Hypothalamus (tissue), 51 donors: ENCODE measurements at places on chromosomes 2 and 18.

GRCh38 chr2:130796290-130796689 is 40.4 kb upstream of the ARHGEF4 start:
- DNase-seq, result no peak

DNA sequence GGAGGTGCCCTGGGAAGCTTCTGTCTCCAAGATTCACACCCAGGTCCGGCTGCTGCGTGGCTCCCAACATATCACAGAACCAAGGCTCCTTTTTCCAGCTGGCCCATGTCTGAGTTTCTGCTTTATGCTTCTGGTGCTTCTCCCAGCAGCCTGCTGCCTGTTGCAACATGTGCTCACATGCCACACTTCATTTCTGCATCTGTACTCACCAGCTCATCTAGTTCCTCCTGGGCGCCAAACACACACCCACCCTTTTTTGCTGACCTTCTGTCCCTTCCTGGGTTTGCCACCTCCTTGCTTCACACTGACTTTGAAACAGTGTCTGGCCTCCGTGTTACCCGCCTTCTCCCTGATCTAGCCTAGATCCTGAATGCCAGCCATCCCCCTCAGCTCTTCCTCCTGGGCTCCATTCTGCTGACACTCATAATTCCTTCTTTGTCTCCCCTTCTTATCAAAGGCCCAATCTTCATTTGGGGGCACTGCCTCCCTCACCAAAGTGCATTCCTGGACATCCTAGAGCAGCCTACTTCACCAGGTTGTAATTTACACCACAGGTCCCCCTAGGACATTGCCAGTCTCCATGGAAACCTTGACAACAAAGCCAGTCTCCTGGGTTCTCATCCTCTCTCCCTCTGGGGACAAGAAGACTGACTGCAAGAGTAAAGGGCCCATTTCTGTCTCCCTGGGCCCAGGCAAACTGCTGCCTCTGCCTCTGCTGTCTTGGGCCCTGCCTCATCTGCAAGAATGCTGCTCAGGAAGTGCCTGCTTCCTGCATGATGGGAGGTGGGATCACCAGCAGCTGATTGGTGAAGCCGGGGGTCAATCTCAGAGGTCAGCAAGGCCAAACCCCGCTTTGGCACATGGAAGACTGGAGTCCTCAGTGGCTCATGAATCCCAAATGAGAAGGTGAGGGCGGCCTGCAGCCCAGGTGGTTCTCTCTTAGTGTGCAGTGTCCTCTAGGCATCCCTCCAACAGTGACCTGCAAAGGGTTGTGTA is 13.9 kb upstream of the PROM2 start:
- no peak for DNase-seq

DNA sequence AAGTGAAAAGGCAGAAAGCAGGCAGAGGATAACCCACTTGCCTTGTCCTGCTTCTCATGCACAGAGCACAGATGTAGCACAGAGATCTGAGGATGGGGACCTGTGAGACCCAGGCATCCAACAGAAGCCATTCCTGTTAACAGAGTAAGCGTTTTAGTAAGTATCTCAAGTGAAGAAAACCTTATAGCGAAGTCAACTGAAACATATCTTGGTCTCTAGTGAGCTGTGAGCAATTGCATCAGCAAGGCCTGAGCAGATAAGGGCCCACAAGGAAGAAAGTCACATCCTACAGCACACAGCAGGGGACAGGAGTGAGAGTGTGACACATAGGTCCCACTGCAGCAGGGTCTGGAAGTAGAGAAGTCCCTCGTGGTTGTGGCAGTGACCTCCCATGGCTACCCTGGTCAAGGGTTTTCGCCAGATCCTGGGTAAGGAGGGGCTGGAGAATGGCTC is 248.7 kb upstream of the TNP1 start:
- DNase-seq, result no peak

- DNase-seq, result no peak
Observed at GRCh38 chr2:213259266-213259665, 25.0 kb upstream of the SPAG16 start.

- DNase-seq, result no peak
Observed at GRCh38 chr2:10159581-10160131, 37.1 kb downstream of the RRM2 start.

DNA sequence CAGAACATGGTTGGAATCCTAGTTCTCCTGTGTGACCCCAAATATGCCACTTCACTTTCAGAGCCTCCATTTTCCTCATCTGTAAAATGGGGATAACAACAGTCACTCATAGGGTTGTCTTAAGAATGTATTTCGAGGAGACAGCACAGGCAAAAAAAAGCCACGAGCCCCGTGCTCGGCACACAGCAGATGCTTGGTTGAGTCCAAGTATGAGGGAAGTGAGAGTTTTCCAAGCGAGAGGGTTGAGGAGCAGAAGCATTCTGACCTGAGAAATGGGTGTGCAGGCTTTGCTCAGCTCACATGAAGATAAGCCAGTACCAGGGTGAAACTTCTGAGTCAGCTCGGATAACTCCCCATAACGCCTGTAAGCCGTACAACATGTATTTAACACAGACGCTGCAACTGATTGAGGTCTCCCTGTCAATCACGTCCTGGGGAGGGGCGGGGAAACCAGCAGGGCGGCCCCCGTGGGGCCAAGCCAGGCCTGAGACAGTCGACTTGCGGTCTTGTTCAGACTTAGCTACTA is 23.0 kb upstream of the ODC1 start:
- no peak for DNase-seq

GRCh38 chr18:11658989-11659388 is 30.1 kb upstream of the GNAL start:
- no peak for DNase-seq

DNA sequence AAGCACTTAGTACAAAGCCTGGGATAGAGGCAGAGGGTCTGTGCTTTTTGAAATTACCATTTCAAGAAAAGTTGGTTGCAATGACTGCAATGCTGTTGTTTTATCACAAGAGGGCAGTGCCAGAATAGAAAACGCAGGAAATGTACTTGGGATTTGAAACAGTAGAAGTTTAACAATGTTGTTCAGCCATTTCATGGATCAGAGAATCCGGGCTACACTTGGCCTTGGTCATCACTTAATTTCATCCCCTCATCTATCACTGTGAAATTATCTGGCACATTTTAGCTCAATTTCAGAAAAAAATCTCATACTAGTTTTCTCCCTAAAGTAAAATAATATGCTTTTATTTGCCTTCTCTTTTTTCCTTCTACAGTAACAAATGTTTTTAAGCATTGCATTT is 70.8 kb downstream of the RAPGEF4 start:
- DNase-seq, result no peak

DNA sequence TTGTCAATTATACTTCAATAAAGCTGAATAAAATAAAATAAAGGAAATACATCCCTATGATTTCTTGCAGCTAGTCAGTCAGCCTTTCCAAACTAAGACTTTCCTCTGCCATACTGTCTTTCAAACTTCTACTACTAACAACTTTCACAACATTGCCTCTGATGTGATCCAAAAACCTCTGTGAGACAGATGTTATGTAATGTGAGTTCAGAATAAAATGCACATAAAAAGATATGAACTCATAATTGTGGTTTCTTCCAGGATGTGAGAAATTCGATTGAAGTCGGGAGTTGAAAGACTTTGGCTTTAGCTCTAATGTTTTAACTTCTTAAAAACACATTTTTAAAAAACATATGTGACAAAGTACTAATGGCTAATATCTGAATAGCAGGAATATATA is 98.7 kb downstream of the PIGN start:
- no peak for DNase-seq

GRCh38 chr2:19287324-19287723 is 71.1 kb downstream of the OSR1 start:
- no peak for DNase-seq

GRCh38 chr2:220000080-220000479 is 372.6 kb downstream of the SLC4A3 start:
- DNase-seq, result no peak

- no peak for DNase-seq
Observed at GRCh38 chr2:163558251-163559021, 177.4 kb downstream of the FIGN start.

GRCh38 chr18:48024881-48025660 is 94.6 kb upstream of the SMAD2 start:
- no peak for DNase-seq

GRCh38 chr2:168180483-168180882 is 66.9 kb downstream of the STK39 start:
- DNase-seq, result no peak

GRCh38 chr18:70127359-70127758 is 78.1 kb downstream of the RTTN start:
- DNase-seq, result no peak

GRCh38 chr2:237692601-237693290 is 65.4 kb downstream of the LRRFIP1 start:
- no peak for DNase-seq
